ENCODE measurements at places on chromosomes 6 and 20.

GRCh38 chr6:45710304-45710821 lies 305.3 kb downstream of the CLIC5 start:
- DNase-seq = no peak

GRCh38 chr6:116406678-116407345 lies 36.1 kb downstream of the DSE start:
- DNase-seq = no peak

DNA sequence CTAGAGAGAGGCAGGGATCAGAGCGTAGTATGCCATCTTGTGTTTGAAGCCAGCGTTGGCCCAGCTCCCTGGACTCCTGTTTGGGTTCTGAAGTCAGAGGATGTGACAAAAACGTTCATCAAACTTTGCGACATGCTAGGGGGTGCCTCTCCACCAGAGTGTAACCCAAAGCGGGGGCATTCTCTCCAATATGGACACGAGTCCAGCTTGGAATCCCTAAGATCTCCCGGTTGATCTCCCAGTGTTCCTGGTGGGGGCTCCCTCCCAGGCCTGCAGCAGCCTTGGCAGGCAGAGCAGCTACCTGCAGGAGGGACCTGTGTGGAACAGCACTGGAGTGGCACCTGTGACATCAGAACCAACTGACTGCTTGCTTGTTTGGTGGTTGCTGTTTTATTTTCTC lies 218.8 kb upstream of the ECI2 start:
- DNase-seq = no peak

- no peak for DNase-seq
Observed at GRCh38 chr20:3738111-3739053, 5.9 kb downstream of the HSPA12B start.

DNA sequence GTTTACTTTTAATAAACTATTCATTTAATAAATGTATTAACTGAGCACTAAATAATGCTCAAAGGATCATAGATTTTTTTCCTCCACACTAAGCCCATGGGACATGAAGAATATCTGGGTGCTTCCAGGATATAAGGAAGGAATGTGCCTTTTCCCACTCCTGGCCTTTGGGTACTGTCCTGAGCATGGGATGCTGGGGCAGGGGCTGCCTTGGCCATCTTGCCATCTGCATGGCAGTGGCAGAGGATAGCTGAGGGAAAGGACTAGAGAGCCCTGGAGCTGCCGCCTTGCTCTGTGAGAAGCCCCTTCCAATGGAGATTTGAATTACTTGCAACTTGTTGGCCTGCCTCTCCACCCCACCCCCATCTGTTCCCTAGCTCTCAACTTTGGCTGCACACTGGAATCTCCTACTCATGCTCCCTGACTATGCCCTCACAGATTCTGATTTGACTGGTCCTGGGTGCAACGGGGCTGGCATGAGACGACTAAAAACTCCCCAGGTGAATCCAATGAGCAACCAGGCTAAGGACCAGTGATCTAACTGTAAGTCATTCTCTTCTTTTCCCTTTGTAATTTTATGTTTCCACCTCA lies 15.6 kb downstream of the DDRGK1 start:
- no peak for DNase-seq

GRCh38 chr20:44643596-44644229 lies 7.8 kb downstream of the ADA start:
- peak; percentile 34 for DNase-seq

DNA sequence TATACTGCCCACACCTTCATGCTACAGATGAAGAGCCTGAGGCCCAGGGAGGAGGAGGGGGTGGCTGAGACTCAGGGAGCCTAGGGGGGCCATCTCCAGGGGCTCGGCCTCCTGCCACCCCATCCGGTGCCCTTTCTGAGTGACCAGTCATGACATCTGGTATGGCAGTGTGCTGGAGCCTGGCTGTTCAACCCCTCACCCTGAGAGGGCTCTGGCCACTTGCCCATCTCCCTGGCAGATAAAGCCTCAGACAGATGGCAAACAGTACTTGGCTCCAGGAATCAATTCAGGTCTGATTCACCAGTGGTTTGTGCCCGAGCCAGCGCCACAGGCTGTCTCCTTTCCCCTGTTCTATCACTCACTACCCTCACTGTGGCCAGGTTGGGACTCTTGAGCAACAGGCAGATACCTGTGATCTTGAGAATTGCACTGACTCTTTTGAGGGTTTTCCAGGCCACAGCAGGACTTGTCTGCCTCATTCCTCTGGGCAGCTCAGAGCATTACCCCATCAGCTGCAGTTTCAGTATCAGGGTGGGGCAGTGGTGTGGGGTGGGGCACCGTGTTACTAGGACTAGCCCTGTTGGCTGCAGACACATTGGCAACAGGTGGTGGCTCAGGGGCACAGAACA lies 22.8 kb downstream of the SRSF3 start:
- DNase-seq = peak; percentile 94
